GM18507 (cell line): ENCODE measurements at places on chromosomes 2 and 18.
A peak's percentile ranks its signal among the peaks of the same experiment; 100 is the strongest.

DNA sequence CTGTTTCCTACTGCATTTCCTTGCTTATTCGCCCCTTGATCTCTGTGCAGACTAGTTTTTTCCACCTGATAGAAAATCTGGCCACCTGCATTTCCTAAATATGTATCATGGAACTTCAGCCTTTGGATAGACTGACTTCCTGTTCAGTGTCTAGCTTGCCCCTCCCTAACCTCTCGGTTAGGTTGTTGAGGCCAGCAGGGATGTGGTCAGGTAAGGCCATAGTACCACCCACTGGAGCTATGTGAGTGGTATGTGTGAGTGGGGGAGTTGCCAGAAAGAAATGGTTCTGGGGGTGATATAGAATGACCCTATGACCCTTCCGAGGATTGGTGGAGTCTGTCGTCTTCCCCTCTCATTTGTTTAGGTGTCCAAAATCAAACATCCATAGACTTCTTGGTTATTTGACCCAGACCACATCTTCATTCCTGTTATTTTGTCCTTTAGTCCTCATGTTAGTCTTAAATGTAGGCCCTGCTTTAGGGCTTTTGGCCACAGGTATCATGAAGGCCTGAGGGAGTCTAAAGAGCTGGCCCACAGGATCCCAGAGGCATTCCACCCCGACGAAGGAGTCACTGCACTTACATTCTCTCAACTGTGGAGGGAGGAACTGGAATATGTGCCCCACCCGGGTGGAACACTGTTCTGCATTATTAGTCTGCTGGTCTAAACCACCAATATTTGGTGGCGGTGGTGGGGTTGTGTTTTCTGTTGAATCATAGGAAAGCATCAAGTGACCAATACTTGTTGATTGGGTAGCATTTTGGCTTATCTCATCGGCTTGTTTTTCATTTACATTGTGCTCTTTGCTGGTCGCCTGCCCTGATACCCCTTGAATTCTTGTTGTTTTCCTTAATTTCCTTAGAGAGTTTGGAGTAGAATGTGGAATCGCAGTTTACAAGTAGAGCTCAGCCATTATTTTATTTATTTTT, 21.9 kb downstream of the CAB39 start:
- DNase-seq, result no peak

- DNase-seq, result no peak
Measured at GRCh38 chr2:218996937-218997336, 3.7 kb upstream of the CRYBA2 start.

DNA sequence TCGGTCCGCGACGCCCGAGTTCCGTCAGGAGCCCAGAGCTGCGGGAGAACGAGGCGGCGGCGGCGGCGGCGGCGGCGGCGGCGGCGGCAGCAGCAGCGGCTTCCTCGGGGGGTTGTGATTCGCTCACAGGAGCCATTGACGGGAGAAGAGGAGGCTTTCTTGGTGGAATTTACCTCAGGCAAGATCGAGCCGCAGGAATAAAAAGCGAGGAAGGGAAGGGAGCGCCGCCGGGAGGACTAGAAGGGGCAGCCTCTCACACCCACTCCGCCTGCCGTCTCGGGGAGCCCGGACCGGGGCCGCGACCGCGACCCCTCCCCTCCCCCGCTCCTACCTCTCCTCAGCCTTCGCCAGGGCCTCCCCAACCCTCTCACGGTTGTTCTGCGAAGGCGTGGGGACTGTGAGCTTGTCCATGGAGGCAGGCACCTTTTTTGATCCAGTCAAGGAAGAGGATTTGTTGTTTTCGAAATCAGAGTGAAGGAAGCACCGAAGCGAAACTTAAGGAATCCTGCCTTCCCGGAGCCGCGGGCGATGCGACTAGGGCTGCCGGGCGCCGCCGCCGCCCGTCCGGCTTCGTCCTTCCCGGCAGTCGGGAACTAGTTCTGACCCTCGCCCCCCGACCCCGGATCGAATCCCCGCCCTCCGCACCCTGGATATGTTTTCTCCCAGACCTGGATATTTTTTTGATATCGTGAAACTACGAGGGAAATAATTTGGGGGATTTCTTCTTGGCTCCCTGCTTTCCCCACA, 506 bp downstream of the BMPR2 start:
- no peak for DNase-seq

GRCh38 chr2:636641-637405, 40.4 kb downstream of the TMEM18 start:
- DNase-seq, result peak; percentile 26

DNA sequence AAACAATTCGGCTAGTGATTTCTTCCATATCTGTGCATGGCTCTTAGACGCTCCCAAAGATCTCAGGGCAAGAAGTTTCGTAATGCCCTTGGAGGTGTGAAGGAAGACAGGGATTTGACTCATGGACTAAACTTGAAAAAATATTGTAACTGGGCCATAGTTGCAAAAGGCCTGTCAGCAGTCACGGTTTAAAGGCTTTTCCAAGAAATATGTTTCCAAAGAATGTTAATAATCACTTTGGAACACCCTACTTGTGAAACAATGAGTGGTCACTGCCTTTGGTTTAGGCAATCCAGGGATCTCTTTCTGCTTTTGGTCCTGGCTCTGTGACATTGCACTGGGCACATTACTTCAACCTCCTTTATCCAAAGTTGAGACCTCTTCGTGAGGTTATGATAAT, 102.5 kb upstream of the RASGRP3 start:
- DNase-seq, result no peak

GRCh38 chr2:15222856-15223255, 338.3 kb downstream of the NBAS start:
- no peak for DNase-seq

DNA sequence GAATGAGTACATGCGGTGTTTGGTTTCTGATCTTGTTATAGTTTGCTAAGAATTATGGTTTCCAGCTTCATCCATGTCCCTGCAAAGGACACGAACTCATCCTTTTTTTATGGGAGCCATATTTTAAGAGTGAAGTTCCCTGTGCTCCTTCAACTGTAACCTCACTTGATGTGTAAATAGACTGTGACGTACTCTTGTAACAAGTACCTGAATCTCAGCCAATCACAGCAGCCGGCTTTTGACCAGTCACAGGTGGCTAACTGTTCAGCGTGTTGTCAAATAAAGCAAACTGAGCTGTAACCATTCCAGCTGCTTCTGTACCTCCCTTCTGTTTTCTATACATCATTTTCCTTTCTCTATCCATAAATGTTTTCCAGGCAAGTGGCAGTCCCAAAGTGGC, 774.3 kb upstream of the HS6ST1 start:
- no peak for DNase-seq

DNA sequence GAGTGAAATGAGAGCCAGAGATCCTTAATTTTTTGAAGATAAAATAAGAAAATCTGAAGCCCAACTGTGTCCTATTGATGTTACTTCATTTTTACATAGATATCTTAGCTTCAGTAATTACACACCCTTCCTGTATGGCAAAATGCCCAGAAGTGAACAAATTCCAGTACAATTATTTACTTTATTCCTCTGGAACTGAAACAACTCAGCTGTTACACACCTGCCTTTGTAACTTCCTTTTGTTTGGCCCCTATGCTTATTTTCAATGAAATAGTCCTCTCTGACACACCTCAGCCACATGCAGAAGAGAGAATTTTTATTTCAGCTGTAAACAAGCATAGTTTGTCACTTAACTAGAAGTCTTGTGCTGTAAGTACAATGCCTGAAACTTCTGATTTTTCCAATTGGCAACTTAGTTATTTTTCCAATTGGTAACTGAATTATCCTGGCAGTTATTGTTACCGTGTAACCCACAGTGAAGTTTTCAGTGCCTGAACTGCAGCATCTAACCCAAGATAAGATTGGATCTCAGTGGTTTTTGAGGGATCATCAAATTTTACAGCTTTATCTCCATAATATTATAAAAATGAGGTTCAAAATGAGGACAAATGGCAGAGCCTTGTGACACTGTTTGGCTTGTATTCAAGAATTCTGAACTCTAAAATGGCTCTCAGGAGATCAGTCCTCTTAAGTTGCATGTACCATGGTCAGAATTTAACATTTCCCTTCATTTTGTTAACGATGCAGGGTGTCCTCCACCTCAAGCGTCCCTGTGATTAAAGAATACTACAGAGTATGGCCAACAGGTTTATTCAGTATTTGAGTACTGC, 82.6 kb downstream of the PKP4 start:
- DNase-seq, result no peak

DNA sequence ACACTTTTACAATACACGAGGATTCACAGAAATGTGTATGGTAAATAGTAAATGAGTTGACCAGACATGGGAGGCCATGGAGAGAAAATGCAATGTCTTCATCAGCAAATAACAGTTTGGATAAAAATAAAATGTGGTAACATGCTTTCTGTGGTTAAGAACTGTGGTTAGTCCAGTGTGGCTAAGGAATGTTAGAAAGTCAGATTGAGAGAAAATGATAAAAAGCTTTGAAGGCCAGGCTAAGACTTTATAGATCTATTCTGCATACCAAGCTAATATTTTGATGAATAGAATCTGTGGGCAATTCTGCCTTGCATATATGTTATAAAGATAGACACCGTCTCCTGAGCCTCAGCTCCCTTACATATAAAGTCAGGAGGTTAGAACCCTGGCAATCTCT, 215.9 kb downstream of the SOX11 start:
- no peak for DNase-seq

- no peak for DNase-seq
Measured at GRCh38 chr18:56067969-56068671, 480.1 kb upstream of the TCF4 start.
